CD4-positive, alpha-beta T cell treated with Interleukin-6 for 4 hours (primary cell): ENCODE measurements at places on chromosomes 11 and 22.

DNA sequence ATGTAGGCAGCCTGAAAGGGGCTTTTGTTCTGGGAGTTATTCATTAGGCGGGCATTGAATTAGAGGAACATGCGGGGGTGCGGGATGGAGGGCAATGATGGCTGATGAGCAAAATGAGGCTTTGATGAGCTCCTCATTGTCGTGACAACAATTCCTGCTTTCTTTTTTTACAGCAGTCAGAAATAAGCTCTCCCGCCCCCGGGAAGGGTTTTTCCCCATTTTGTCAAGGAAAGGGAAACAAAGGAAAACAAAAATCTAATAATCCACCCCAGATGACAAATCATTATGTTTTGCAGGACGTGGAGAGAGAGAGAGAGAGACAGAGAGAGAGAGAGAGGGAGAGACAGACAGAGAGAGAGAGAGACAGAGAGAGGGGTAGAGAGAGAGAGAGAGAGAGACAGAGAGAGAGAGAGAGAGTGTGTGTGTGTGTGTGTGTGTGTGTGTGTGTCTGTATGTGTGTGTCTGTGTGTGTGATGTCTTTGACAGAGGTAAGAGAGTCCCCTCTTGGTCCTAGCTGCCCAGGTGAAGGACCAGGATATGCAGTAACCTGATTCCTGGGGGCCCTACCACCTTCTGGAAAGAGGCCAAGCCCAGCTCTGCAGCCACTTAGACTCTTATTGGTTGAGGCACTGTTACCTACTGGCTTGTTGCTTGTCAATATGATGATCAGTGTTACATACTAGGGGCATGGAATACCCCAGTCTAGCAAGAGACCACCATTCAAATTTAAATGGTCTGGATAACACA, 46.7 kb upstream of the PARVA start:
- DNase-seq: no peak

DNA sequence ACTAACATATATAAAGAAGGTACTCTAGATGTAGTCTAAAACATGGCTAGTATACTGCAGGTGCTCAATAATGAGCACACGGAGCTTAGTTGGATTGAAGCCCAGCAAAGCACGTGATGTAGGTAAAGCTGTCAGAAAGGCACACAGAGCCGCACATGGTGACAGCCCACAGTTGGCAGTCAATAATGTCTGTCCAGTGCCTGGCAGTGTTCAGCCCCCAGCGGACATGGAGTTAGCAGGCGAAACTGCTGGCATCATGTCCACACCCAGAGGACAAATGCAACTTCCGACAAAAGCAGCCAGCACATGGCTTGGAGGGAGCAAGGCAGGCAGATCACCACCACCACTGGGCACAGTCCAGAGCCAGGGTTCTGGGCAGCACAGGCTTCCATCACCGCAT, 43.5 kb upstream of the H19 start:
- no peak for DNase-seq

DNA sequence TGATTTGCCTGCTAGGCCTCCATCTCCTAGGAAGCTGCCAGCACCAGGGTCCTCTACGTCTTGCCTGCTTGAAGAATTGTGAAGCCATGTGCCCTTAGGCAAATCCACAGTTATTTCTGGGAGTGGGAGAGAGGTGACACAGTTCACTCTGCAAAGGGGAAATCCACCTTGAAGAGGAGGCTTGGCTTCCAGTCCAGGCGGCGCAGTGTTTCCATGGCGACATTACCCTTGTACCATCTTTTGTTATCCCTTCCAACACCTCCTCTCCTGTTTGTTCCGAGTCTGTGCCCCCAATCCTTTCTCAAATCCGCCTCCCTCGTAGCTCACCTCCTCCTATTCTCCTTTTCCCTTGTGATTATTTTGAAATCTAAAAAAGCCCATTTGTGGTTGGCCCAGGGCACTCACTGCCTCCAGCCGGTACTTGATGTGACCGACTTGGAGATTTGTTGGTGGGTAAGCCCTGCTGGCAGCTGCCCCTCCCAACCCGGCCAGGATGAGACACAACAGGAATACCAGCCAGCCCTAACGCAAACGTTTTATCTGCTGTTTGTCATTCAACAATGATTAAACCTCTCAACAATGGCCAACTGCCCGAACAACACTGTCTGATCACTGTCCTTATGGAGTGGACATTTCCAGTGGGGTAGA, 18.4 kb downstream of the SYT13 start:
- no peak for DNase-seq

GRCh38 chr11:116539836-116540418, 232.9 kb downstream of the BUD13 start:
- no peak for DNase-seq

- DNase-seq: no peak
These were observed 32.6 kb downstream of the RTN4R start for GRCh38 chr22:20235389-20235991.

- no peak for DNase-seq
These were observed 8.7 kb upstream of the SMIM35 start for GRCh38 chr11:118095493-118095892.

GRCh38 chr22:19615867-19616581, 91.8 kb upstream of the CLDN5 start:
- no peak for DNase-seq

DNA sequence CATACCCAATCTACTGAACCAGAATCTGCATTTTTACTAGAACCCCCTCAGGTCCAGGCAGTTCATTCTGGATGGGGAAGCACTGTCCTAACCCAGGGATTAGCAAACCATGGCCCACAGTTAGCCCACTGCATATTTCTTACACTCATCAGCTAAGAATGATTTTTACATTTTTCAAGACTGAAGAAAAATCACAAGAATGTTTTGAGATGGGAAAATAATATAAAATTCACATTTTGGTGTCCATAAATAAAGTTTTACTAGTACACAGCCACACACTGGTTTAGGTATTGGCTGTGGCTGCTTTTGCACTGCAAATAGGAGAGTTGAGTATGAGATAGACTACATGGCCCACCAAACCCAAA, 59.4 kb downstream of the PPFIBP2 start:
- DNase-seq: no peak

GRCh38 chr11:60771146-60771545, 14.0 kb upstream of the MS4A10 start:
- no peak for DNase-seq

- no peak for DNase-seq
These were observed 66.0 kb upstream of the CLTCL1 start for GRCh38 chr22:19357270-19358105.

DNA sequence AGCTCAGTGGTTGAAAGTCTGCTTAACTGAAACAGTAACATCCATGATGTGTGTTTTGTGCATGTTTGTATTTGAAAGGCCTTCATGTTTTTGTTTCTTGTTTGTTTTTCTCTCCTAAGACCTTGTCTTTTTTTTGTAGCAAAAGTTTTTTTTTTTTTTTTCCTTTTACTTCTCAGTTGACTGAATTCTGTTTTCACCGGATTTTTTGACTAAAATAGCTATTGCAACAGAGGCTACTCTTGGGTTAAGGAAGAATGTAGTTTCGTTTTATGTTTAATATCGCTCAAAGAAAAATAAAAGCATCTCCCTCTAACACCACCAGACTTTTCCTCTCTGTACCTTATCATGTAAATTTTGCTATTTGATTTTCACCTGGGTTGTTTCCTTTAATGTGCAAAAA, 15.1 kb downstream of the APOL6 start:
- DNase-seq: no peak

- DNase-seq: no peak
These were observed 4.0 kb downstream of the SYN3 start for GRCh38 chr22:33054001-33054675.

DNA sequence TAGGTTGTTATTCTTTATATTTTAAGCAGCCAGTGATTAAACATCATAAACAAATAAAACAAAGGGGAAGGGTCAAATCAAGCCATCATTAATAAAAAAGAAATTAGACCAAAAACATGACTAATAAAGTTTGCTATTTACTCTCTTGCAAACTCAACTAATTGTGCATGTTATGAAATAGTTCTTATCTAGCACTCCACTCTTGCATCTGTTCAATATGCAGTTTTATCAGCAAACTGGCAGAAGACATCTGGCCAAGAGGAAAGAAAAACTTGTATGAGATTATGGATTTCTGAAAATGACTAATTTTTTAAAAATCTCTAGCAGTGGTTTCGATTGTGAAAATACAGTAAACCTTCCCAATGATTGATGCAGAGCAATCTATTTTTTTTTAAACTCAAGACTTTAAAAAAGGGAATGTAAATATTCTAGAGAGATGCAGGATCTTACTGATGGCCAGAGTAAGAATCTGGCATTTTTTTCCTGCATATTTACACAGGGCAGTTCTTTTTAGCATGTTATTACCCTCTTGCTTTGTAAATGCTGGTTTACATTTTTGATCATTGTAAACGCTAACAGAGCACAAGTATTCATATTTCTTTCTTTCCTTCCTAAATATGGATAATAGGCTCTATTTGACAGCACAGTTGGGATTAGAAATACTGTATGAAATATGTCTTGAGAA, 83.3 kb downstream of the GRIA4 start:
- no peak for DNase-seq
